ENCODE measurements at places on chromosomes 16 and 17.

GRCh38 chr17:9138161-9138717, 116.9 kb downstream of the NTN1 start:
- no peak for DNase-seq

- DNase-seq, result no peak
Observed at GRCh38 chr16:87140211-87141200, 176.7 kb downstream of the C16orf95 start.

- DNase-seq, result no peak
Observed at GRCh38 chr17:45234641-45235415, 13.1 kb downstream of the FMNL1 start.

DNA sequence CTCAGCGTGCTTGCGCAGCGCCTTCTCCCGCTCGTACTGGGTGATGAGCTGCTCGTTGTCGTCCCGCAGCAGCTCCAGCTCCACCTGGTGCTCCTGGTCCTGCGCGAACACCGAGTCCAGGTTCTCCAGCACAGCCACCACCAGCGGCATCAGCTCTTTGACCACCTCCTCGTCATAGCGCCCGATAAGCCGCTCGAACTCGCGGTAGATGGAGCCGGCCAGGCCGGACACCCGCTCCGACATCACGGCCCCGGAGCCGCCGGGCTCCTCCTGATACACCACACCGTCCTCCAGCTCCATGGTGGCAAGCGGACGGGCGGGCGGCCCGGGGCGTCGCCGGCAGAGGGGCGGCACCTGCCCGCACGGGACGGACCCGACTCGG, 320 bp downstream of the SPAG9 start:
- DNase-seq, result no peak

DNA sequence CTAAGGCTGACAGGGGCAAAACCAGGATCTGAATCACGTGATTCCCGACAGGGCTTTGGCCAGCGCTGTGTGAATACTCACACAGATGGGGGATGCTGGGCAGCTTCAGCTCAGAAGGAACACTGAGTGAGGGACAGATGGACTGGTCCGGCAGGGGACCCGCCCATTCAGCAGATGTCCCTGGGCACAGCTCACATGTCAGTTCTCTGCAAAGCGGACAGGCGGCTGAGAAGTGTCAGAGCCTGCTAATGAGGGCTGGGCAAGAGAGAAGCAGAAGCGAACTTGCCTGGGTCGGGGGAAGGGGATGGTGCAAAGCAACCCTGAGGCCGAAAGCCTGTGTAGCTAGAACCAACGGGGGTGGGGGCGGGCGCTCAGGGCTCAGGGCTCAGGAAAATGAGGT, 11.9 kb upstream of the GLIS2 start:
- no peak for DNase-seq

DNA sequence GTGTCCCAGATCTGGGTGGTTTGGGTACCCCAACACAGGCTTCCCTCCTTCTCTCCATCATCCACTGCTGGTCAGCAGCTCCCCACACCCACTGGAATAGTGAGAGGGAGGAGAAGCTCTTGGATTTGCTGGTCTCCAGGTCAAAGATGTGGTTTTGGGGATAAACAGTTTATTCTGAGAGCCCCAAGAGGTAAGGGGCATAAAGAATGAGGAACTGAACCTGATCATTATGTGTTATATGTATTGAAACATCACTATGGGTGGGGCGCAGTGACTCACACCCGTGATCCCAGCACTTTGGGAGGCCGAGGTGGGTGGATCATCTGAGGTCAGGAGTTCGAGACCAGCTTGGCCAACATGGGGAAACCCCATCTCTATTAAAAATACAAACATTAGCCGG, 3.9 kb downstream of the DPEP2 start:
- DNase-seq, result no peak

DNA sequence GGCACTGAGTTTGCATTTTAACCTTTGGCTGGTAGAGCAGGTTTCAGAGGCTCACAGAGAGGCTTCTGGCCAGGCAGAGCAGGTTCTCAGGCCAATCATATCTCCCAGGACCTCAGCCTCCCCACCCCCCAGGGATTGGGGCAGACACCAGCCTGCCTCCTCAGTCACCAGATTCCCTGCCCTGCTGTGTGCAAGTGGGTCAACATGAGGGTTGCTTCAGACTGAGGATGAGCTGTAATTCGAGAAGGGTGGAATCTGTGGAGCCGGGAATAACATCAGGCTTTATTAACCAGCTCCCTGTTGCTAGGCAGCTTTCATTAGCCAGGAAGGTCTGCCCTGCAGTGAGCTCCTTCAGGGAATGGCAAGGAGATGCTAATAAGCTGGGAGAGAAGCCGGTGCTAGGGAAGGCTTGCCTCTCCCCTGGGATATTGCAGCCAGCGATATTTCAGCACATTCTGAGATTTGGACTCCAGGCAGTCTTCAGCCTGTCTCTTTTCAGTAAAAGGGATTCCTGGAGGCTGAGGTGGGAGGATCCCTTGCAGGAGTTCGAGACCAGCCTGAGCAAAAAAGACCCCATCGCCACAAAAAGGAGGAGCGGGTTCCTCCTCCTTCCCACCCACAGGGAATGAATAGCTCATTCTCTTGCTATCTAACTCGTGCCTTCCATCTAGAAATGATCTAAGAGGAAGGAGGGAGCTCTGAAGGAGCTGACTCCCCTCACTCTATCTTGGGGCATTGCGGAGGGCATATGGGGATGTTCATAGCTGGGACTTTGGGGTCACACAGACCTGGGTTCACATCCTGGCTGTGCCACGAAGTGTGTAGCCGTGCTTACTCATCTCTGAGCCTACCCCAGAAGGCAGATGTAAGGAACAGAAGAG, 10.7 kb downstream of the SGSM2 start:
- no peak for DNase-seq

DNA sequence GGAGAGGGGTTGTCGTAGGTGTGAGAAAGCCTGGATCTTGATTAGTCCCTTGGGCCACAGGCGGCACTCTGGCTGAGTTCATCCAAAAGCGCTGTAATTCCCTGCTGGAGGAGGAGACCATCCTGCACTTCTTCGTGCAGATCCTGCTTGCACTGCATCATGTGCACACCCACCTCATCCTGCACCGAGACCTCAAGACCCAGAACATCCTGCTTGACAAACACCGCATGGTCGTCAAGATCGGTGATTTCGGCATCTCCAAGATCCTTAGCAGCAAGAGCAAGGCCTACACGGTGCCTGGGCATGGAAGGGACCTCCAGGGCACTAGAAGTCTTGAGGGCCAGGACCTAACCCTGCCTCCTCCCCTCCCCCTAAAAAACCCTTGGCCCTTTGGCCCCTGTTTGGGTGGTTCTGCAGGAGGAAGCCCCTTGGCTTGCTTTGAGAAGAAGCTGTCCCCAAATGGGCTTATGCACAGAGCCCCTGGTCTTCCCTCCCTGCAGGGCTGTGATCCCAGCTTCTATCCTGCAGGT, 6.2 kb downstream of the NEK8 start:
- no peak for DNase-seq

DNA sequence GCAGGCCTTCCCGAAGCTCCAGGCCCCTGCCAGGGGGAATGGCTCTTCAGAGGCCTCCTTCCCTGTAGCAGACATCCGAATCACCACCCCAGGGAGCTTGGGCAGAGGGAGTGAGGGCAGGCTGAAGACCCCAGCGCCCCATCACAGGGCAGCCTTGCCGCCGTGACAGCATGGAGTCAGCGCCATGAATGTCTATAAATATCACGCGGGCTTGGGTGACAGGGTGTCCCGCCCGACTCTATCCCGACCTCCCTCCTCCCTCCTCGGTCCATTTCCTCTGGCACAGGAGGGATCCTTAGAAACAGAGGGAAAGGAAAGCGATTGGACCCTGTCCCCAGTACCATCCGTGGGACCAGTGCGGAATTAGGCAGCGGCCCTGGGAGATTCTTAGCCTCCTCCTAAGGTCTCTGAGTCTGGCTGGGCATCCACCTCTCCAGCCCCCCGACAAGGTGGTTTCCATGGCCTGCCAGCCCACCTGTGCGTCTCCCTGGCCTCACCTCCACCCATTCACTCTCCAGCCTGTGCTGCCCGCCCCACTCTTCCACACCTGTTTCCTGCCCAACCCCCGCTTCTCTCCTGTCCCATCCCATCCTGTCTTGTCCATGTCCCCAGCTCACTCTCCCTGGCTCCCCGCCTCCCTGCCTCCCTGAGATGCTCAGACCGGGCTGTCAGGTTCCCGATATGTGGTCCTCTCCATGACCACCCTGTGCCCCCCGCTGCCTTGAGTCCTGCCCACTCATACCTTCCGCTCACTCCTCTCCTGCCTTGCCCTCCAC, 5.1 kb downstream of the ATP2A1 start:
- DNase-seq, result no peak

- DNase-seq, result no peak
Observed at GRCh38 chr17:49000943-49001342, 3.8 kb downstream of the IGF2BP1 start.

- DNase-seq, result no peak
Observed at GRCh38 chr17:48910370-48910769, 2.2 kb downstream of the UBE2Z start.

DNA sequence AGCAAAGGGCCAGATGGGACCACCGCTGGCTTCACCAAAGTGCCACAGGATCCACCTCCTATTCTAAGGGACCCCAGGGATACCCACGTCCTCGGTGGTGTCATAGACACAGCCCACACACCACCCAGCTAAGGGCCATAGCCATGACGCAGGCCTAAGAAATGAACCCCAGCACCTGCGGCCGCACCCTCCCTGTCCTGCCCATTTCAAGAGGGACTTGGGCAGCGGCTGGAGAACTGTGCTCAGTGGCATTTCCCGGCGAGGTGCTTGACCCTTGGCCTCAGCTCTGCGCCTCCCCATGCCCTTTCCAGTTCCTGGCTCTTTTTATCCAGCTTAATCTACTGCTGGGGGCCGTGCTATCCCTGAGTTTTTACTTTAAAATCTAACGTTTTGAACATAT, 27.3 kb downstream of the ZNF778 start:
- no peak for DNase-seq

GRCh38 chr17:4764595-4764994, 7.1 kb upstream of the TM4SF5 start:
- DNase-seq, result no peak

- no peak for DNase-seq
Observed at GRCh38 chr17:75834928-75835653, 9.1 kb downstream of the UNC13D start.

DNA sequence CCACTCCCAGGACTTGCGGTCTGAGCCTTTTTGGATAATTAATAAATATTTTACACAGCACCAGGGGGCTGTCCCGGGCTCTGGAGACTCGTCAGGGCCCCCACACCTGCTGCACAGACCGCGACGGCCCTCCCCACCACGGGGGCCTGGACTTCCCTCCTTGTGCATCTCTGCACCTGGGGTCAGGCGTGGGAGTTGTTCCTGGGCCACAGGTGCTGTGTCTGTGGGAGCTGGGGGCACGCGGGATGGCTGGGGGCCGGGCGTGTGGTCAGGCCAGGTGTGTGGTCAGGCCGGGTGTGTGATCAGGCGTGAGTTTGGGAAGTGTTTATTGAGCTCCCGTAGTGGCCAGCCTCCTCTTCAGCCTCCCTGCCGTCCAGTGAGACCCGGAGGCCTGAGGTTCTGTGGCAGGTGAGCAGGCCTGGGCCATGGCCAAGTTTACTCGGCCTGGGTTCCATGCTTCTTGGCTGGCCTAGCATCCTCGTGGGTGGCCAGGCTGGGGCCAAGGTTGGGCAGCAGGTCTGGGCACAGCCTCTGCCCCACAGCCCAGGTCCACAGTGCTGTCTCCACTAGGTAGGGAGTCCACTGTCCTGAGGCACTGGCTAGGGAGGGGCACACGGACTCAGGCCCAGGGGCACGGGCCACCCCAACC, 1.9 kb upstream of the STUB1 start:
- no peak for DNase-seq

DNA sequence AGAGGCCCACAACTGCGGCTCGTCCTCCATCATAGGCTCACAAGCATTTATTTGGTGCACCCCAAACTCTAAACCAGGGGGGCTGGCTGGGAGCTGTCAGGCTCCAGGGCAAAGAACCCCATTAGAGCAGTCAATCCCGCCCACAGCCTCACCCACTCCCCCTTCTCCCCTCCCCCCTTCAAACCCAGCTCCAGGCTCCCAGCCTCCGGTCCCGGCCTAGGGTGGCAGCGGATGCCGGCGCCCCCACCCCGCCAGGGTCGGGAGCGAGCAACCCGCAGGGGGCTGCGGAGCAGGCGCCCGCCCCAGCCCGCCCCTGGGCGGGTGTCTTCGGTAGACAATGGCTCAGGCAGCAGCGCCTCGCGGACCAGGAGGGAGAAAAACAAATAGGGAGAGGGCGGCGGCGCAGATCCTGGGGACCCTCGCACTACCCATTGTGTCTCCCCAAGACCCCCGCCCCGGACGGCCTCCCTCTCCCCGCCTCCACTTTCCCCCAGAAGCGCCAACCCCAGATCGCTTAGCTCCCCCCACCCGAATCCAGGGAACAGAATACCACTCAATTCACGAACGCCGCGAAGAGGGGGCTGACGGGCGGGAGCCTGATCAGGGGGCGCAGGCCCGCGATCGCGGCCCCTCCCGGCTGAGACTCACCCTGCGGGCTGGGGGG, 572 bp downstream of the FAM171A2 start:
- no peak for DNase-seq

DNA sequence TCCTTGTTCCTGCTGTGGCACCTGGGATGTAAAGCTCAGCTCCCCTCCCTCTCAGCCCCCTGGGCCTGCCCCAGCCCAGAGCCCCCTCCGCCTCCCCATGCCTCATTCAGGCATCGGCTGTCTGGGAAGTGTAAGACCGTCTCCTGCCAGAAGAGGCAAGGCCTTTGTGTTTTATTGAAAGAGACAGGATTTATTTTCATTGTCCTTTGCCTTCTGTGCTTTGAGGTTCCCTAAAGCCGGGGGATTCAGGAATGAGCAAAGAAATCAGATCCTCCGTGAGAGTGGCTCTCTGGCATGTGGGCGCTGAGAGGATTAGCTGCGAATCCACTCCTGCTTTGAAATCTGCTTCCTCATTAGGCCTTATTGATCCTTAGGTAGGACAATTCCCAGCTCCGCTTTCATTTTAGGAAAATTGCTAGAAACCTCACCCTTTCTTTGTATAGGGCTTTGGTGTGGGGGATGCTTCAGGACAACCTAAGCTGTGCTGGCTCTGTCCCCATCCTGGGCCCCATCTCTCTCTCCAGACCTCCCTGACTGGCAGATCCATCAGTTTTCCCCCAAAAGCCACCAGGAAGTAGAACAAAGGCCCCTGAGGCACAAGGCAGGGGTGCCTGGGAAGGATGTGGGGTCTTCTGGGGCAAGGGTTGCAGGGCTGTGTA, 211.5 kb upstream of the TNRC6C start:
- DNase-seq, result no peak

GRCh38 chr17:81635973-81636504, 873 bp downstream of the NPLOC4 start:
- DNase-seq, result no peak

DNA sequence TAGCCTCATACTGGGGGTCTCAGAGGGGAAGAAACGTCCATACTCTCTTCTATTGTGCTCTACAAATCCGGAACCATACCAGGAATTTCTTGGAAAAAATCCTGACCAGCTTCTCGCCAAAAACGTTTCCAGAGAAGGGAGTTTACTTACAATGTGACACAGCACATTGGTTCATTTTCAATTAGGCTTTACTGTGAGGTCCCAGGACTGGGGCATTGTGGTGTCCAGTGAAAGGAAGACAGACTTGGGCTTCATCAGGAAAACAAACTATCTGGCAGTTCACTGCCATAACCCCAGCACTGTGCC, 14.7 kb downstream of the MPP2 start:
- DNase-seq, result no peak
